ENCODE measurements at places on chromosomes 11 and 22. TPM values are rescaled to one million over a fixed set of nuclear protein-coding genes. Genes with fewer than 3 reads are reported as not detected.

DNA sequence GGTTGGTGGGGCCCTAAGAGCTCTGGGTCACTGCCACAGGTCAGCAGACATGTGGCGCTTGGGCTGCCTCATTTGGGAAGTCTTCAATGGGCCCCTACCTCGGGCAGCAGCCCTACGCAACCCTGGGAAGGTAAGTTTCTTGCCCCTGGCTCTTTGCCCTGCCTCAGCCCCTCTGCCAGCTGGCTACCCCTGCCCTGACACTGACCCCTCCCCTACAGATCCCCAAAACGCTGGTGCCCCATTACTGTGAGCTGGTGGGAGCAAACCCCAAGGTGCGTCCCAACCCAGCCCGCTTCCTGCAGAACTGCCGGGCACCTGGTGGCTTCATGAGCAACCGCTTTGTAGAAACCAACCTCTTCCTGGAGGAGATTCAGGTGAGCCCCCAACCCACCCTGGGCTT lies 1.9 kb downstream of the SCYL1 start:
- DNase-seq, result no peak

DNA sequence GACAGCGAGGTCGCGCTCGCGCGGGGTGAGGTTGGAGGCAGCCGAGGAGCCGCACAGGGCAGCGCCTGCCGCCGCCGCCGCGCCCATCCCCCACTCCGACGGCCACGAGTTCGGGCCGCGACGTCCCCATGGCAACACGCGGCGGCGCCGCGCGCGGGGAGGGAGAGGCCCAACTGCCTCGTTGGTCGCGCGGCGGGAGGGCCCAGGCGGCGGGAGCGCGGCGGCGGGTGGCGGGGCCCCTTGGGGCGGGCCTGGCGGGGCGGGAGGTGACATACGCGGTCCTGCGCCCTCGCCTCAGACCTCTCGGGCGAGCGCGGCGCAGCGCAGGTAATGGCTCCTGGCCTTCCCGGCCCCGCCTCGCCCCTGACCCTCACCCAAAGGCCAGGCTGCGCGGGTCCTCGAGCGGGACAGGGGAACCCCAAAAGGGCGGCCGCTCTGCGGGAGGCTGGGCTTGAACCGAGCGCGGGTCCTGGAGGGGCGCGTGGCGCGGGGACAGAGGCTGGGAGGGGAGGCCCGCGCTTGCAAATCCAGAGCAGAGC lies at the start of gene DEUP1:
DEUP1 (plus strand) TSS at position 297 of the 539 bp plus-strand sequence. CDS start 1,518 bp downstream, outside the sequence.
- no peak for DNase-seq

DNA sequence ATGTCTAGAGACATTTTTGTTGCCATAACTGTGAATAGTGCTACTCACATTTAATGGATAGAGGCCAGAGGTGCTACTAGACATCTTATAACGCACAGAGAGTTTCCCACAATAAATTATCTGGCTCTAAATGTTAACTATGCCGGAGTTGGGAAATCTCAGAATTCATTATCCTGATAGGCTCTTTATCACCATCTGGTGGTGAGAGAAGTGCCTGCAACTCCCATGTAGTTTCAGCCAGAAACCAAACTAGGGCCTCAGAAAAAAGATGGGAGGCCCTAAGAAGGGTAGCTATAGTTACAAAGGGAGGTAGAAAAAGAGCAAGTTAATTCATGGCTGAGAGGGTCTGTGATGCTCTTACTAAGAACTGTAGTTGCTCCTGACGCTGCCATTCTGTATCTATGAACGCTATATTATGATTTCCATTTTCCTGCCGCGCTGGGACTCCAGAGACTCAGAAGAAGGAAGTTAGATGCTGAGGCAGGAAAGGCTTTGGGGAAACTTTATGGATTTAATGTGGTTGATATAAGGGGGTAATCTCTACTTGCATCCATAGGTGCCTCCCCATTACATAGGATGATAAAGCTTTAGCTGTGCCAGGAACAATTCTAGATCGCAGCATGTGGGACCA lies 22.9 kb upstream of the MRPL17 start:
- peak; percentile 63 for DNase-seq

DNA sequence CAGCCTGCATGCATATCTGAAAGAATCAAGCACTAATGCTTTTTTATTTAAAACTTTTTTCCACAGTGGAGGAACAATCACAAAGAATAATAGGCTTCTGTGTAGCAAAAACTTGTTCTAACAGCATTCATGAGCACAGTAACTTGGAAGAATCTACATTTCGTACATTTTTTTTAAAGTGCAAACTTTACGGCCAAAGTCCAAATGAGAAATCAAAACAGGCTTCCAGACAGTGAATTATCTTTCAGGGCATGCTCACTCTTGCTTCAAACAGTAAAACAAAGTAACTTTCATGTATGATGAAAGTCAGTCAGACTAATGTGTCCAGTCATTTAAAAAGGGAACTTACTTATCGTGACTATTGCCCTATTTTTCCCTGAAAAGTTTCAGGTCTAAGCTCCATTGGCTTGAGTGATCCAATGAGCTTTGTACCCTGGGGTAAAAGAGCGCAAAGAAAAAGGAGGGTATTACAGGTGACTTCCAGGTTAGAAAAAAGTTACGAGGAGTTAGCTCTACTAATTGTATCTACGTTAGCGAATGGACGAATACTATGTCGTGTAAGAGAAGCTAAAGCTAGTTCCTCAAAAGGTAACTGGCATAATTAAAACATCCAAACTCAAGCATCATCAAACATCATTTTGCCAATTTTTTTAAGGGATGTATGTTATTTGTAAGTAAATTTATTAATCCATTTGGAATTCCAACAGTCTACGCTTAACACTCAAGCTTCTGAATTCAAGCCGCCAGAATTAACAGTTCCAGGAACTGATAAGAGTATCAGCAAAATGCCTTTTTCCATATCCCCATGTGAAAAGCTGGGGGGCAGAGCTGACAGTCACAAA lies 1.7 kb downstream of the PICALM start:
- DNase-seq, result no peak

- no peak for DNase-seq
These were observed 249.3 kb downstream of the CASP12 start for GRCh38 chr11:104649002-104649401.

- no peak for DNase-seq
These were observed 29.9 kb downstream of the DSCAML1 start for GRCh38 chr11:117767071-117767470.

DNA sequence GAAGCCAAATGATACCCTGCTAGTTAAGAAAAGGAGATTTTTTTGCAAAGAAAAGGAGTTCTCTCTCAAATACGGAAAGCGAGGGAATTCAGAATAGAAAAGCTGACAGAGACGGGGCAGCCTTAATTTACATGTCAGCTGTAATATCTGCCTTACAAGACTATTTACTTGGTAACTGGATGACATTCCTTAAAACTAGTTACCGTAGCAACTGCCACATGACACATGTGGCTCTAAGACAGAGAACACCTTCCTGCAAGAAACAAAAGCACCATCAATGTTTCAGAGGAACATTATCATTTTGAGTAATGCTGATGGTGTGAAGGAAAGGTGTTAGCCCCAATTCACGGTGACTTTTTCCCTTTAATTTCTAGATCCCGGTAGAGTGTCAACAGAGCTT lies 222.1 kb downstream of the LRRC4C start:
- no peak for DNase-seq

DNA sequence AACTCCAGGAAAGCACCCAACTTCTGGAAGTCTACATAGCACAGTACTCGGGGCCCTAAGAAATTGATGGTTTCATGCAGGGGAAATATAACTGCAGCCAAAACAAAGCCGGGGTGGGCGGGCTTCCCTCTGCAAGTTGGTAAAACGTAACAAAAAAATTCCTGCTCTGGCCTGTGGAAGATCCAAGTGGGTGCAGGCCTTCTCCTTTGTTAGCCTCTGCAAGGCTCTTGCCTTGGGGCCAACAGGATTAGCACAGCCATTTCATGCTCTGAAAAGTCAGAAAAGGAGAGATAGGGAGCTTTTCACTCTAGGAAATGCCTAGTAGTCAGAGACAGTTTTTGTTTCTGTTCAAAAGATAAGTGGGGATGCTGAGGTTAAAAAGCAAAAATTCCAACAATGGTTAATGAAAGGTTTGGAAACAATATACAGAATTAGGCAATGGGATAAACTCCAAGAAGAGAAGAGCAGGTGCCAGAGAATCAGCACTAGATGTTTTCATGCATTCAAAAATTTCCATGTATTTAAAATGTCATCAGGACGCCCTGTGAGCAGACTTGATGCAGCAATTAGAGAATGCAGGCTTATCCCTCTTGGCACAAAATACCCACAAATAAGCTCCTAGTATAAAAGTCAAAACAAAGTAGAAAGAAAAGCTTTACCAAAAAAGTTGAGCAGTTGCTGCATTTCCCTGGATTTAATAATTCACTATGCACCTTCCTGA lies 72.3 kb upstream of the CHRM4 start:
- no peak for DNase-seq

GRCh38 chr11:17498058-17498457 lies 21.4 kb upstream of the ABCC8 start:
- DNase-seq, result no peak

DNA sequence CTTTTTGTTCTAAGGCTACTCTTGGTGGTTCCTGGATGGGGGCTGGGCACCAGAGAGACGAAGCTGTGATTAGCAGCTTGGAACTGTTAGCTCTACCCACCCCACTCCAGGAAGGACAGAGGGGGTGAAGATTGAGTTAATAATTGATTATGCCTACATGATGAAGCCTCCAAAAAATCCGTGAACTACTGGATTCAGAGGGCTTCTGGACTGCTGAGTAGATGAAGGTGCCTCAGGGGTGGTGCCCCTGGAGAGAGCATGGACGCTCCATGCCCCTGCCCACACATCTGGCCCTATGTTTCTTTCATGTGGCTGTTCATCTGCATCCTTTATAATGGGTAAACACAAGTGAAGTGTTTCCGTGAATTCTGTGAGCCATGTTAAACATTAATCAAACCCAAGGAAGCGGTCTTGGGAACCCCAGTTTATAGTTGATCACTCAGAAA lies 47.3 kb upstream of the CYP2D6 start:
- no peak for DNase-seq

DNA sequence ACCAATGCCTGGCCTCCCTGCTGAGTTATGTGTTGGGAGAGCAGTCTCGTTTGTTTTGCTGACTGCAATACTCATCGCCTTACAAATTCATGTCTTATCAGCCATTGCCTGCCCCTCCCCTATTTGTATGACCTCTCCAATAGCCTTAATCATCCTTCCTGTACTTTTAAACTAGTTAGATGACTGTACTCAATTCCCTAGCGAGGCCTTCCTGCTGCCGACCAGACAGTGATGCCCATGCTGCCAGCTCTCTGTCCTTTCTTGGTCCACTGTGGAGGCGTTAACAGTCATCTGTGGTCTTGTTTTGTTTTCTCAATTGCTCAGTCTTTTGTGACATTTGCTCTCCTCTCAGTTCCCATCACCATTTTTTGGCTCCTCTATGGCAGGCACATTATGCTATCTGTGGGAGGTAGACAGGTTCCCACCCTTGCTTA lies 20.3 kb upstream of the YPEL1 start:
- peak; percentile 74 for DNase-seq

GRCh38 chr11:67355023-67355793 lies 1.9 kb upstream of the POLD4 start:
- no peak for DNase-seq

GRCh38 chr11:132410383-132410782 lies 1040.0 kb downstream of the NTM start:
- DNase-seq, result no peak

- no peak for DNase-seq
These were observed 2.3 kb downstream of the CASTOR1 start for GRCh38 chr22:30286813-30287647.

GRCh38 chr11:90364527-90364926 lies 141.7 kb upstream of the CHORDC1 start:
- DNase-seq, result no peak

GRCh38 chr11:44090539-44090938 lies 4.9 kb upstream of the EXT2 start:
- DNase-seq, result no peak

DNA sequence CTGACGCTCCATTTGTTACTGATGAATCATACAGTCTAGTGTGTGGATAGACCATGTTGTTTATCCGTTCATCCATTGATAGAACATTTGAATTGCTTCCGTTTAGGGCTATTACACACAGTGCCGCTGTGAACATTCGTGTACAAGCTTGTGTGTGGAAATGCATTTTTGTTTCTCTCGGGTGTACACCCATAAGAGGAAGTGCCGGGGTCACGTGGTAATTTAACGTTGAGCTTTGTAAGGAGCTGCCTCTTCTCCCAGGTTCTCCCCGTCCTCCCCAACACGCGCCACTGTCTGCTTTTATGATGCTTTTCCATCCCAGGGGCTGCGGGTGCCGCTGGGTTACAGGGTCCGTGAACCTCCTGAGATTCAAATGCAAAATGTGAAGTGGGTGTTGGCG lies 142.3 kb downstream of the IGLL1 start:
- DNase-seq, result no peak

- DNase-seq, result no peak
These were observed 64.3 kb downstream of the C22orf31 start for GRCh38 chr22:28997342-28997741.

- DNase-seq, result peak; percentile 26
These were observed 6.8 kb upstream of the CDKN1C start for GRCh38 chr11:2892215-2892966.

DNA sequence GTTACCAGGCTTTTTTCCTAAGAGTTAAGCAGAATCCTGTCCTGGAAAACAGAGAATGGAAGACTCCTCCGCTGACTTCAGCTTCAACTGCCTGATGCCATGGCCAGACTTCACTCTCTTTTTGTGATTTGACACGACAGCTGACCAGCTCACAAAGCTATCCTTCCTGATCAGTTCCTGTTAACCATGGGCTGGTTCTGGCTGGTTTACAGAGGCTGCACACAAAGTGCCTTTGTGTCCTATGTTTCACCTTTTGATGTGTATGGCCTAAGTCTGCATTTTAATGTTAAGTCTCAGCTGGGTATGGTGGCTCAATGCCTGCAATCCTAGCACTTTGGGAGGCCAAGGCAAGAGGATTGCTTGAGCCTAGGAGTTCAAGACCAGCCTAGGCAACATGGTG lies 11.1 kb downstream of the FOLR3 start:
- DNase-seq, result no peak

DNA sequence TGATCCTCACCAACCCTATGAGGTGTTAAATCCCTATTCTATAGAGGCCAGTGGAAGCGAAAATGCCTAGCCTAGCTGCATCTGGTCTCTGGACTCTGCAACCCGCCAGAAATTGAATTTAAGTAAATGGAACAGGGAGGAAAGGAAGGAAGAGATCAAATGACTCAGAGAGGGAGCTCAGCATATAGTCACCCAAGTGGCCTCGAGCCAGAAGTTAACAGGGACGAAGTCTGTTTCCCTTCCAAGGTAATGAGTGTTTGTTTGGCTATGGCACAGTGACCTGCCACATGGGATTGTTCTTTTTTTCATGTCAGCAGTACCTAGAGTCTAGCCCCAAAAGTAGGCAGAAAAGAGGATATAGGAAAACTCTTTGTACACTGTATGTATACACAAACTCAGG lies 66.3 kb downstream of the PAK1 start:
- peak; percentile 78 for DNase-seq

- no peak for DNase-seq
These were observed 14.1 kb upstream of the B3GNT6 start for GRCh38 chr11:77019976-77020595.

- DNase-seq, result no peak
These were observed 33.0 kb downstream of the GAS2 start for GRCh38 chr11:22699388-22699787.

- peak; percentile 81 for DNase-seq
These were observed 17.7 kb downstream of the RBFOX2 start for GRCh38 chr22:36010882-36011281.

ZNF408 gene
- 11.4 TPM for total RNA-seq

CEND1 gene
- 12.6 TPM for total RNA-seq

ZP1 gene
- not detected for total RNA-seq

PACSIN2 gene
- total RNA-seq, result 75.0 TPM

MRGPRX4 gene
- total RNA-seq, result not detected

Data from HFFc6 (cell line).